Activated effector memory CD4-positive, alpha-beta T cell treated with Interleukin-2 at 50 U/mL for 16 hours (primary cell): ENCODE measurements at places on chromosomes 11 and 22.

DNA sequence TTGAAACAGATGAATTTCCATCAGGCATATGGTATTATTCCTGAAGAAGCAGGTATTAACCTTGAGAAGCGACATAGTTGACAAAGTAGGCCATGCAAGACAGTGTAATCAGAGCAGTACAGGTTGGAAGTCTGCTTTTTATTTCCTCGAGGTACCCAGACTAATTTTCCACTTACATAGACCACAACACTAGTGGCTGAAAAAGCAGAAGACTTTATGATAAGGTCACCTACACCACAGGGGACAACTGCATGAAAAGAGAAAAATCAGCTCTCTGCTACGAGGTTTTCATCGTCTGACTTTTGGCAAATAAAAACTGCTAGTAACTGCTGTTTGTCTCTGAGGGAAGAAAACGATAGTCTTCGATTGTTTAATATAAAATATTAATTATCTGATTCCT is 77.5 kb downstream of the CNTN5 start:
- no peak for DNase-seq

GRCh38 chr22:30234786-30235470 is 11.6 kb downstream of the LIF start:
- no peak for DNase-seq

GRCh38 chr22:37569009-37569920 is 9.0 kb downstream of the CDC42EP1 start:
- DNase-seq, result no peak

- DNase-seq, result no peak
Observed at GRCh38 chr11:70012134-70012733, 65.9 kb upstream of the ANO1 start.

DNA sequence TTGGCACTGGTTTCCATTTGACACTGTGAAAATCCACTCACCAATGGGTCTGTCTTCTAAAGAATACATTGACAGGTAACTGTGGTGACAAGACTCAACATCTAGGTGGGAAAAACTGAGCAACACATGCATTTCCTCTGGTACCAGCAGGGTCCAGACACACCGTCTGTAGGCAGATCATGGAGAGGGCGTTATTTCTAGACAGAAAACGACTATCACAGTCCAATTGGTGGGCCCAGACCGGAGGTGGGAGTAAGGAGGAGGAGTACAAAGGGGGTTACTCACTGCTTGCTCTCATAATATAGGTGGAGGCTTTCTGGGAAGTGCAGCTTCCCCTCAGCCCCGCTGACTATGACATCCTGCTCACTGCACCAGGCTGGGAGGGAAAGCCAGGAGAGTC is 9.9 kb downstream of the OVCH2 start:
- no peak for DNase-seq

DNA sequence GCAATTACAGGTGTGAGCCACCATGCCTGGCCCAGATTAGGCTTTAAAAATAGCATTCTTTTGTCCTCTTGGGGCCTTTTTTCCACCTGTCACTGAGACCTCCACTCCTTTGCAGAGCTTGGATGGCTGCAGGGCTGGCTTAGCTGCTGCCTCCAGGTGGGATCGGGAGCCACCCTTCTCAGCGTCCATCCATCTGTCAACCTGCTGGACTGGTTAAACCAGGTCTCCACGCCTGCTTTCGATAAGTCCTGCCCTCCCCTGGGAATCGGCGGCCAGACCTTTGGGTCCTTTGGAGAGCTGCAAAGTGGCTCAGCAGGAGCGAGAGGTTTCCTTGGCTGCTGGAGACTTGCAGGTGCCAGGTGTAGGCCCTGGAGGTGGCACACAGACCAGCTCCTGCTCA is 23.4 kb upstream of the GRAMD4 start:
- DNase-seq, result no peak

DNA sequence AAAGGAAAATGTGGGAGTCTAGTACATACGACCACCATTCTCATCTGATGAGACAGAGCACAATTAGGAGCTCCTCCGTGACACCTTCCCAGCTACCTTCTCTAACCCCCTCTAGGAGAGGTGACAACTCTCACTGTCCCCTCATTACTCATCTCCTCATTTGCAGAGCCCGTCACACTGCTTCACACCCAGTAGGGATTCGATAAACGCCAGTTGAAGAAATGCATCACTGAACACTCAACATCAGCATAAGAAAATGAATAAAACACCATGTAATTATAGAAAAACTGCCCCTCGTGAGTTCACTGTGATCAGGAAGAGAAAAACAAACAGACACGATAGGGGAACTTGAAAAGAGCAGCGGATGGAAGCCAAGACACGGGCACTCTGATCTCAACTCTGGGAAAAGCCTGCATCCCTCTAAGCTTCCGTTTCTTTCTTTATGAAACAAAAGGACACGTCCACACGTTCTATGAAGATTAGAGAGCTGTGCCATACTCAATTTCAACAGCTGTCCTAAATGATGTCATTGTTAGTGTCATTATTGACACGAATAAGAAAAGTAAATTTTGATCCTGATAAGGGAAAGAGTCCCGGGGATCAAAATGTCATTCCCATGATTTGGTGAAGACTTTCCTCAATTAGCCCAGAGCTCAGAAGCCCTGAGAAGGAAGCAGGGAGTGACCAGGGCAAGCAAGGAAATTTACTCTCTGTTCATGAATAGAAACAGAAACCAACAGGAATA is 356.9 kb downstream of the LARGE1 start:
- DNase-seq, result no peak

DNA sequence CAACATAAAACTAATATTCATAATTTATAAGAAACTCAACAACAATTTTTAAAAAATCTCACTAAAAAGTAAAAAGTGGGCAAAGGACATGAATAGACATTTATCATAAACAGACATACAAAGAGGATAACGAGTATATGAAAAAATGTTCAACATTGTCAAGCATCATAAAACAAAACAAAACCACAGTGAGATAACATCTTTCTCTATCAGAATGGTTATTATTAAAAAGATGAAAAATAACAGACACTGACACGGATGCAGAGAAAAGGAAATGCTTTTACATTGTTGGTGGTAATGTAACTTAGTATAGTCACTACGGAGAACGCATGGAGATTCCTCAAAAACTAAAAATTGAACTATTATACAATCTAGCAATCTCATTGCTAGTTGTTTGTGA is 813.0 kb downstream of the LUZP2 start:
- DNase-seq, result no peak

- DNase-seq, result no peak
Observed at GRCh38 chr11:2072551-2073261, 66.5 kb downstream of the IGF2 start.

DNA sequence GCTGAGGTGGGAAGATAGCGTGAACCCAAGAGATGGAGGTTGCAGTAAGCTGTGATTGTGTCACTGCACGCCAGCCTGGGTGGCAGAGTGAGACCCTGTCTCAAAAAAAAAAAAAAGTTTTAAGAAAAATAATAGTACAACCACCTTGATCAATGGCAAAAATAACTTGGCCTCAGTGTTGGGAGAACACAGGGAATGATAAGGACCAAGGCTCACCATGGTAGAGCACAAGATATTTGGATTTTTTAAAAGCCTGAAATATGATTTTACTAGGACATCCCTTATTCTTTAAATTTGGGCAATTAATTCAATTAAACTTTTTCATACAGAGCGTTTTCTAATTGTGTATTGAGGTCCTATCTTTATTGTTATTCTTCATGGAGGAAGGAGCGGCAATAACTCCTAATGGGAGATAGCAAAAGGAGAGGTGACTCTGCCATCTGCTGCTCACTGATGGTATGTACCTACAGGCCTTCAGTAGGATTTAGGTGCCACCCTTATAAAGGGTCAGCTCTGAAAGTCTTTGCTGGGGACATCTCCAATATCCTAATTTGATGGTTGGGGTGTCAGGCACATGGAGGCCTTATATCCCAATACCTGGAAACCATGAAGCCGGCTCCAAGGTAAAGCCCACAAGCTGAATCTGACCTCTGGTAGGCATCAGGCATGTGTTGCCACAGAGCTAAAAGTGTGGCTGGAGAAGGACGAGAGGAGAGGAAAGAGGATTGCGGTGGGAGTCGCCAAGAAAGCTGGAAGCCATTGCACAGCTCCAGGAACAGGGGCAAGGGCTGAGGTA is 21.9 kb upstream of the POLD3 start:
- DNase-seq, result no peak

DNA sequence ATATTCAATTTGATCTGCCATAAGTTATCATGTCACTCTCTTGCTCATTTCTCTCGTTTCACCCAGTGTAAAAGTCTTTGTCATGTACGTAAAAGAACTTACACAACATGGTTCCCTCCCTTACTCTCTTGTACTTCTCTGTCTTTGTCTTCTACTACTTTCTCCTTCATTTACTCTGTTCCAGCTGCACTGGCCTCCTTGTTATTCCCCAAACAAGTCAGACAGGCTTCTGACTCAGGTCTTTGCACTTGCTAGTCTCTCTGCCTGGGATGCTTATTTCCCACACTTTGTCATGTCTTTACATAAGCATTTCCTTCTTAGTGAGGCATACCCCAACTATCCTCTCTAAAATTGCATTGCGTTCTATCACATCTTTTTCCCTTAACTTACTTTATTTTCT is 117.3 kb downstream of the CYP2R1 start:
- DNase-seq, result no peak

DNA sequence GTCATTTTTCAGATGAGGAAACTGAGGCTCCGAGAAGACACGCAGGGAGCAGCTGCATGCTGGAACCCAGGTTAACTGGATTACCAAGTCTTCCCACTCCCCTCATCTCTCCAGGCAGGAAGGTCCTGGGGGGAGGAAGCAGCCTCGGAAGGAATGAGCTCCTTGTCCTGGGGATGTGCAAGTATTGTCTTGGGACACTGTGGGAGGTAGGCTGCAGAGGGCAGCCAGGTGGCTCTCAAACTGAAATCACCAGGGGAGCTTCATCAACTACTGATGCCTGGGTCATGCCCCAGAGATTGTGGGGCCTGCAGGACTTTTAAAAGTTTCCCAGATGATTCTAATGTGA is 7.6 kb downstream of the GDPD5 start:
- no peak for DNase-seq

- DNase-seq, result no peak
Observed at GRCh38 chr11:3609416-3610265, 32.2 kb downstream of the ART5 start.
